Cortex of kidney (tissue), 1 donor: ENCODE measurements at places on chromosomes 4 and X.

- DNase-seq: no peak
These were observed 175.1 kb downstream of the AR start for GRCh38 chrX:67718926-67719325.

- DNase-seq: no peak
These were observed 160.1 kb downstream of the PTCHD1 start for GRCh38 chrX:23494741-23495140.

DNA sequence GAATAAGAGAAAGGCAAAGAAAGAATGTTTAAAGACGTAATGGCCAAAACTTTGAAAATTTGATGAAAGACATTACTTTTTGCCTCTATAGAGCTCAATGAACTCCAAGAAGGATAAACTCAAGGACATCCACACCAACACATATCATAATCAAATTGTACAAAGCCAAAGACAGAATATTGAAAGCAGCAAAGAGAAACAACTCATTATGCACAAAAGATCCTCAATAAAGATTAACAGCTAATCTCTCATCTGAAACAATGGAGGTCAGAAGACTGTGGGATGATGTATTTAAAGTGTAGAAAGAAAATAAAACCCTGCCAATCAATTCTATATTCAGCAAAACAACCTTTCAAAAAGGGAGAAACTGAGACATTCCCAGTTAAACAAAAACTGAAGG is 129.1 kb upstream of the TEX13D start:
- DNase-seq: no peak

GRCh38 chr4:94767446-94767845 is 9.7 kb downstream of the BMPR1B start:
- DNase-seq: no peak

GRCh38 chrX:49147282-49147681 is 15.3 kb upstream of the MAGIX start:
- DNase-seq: no peak

GRCh38 chr4:179698321-179698720 is 2256.1 kb upstream of the AGA start:
- no peak for DNase-seq

GRCh38 chr4:116531026-116531425 is 554.4 kb downstream of the TRAM1L1 start:
- DNase-seq: no peak

GRCh38 chr4:84914686-84915395 is 51.6 kb downstream of the WDFY3 start:
- DNase-seq: no peak

DNA sequence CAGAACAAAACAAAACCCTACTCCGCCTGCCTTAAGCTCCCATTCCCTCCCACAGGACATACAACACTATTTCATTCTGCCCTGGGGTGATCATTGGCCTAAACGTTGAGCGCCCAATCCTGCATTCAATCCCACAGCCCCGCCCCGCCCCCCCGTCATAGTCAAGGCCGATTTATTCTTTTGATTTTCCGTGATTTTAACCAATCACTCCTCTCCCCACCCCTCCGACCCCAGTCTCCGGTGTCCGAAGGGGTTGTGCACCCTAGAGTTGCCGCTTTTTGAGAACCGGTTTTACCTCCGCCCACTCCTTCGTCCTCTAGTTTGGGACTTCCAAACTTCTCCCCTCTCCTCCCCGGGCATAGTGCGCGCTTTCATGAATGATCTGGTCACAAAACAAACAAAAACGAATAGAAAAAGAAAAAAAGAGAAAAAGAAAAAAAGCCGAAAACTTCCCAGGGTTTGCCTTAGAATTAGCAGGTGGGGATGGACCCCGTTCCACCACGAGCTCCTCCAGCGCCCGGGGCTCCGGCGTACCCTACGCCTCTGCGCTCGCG is 446 bp upstream of the UBE2A start:
- DNase-seq: no peak

GRCh38 chrX:1330605-1331004 is 6.0 kb upstream of the IL3RA start:
- no peak for DNase-seq

DNA sequence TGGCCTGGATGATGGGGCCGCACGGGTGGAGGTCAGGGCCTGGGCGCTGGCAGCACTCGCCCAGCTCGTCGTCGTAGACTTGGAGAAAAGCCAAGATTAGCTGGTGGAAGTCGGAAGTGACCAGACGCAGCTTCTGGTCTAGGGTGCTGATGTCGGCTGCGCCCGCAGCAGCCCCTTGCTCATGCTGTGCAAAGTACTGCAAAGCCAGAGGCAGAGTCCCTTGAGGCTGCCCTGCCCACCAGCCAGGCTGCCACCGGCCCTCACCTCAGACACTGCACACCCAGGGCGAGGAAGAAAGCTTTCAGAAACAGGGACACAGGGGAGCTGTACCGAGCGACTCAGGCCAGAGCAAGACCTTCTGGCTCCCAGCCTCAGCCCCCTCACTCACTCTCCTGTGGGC is 9.7 kb upstream of the TREX2 start:
- no peak for DNase-seq

DNA sequence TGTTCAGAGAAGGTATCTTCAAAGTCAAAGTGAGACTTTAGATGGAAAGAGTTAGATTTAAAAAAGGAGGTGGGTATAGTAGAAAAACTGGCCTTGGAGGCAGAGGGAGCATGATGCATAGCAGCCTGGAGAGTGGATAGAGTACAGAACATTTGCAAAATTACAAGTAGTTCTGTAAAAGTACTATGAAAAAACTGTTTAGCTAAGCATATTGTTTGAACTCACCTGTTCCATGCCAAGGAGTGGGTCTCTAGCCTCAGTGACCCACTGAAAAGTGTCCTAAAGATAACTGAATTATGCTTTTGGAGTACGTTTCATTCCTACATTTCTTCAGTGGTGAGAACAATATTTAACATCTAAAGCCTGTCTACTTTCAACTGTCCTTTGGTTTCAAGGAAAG is 218.9 kb downstream of the NAP1L3 start:
- DNase-seq: no peak

DNA sequence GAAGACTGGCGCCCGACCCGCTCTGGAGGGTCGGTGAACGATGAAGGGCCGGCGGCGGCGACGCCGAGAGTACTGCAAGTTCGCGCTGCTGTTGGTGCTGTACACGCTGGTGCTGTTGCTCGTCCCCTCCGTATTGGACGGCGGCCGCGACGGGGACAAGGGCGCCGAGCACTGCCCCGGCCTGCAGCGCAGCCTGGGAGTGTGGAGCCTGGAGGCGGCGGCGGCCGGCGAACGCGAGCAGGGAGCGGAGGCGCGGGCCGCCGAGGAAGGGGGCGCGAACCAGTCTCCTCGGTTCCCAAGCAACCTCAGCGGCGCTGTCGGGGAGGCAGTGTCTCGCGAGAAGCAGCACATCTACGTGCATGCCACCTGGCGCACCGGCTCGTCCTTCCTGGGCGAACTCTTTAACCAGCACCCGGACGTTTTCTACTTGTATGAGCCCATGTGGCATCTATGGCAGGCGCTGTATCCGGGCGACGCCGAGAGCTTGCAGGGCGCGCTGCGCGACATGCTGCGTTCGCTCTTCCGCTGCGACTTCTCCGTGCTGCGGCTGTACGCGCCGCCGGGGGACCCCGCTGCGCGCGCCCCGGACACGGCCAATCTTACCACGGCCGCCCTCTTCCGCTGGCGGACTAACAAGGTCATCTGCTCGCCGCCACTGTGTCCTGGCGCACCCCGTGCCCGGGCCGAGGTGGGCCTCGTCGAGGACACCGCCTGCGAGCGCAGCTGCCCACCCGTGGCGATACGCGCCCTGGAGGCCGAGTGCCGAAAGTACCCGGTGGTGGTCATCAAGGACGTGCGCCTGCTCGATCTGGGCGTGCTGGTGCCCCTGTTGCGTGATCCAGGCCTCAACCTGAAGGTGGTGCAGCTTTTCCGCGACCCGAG is 568 bp downstream of the CHST7 start:
- DNase-seq: no peak

DNA sequence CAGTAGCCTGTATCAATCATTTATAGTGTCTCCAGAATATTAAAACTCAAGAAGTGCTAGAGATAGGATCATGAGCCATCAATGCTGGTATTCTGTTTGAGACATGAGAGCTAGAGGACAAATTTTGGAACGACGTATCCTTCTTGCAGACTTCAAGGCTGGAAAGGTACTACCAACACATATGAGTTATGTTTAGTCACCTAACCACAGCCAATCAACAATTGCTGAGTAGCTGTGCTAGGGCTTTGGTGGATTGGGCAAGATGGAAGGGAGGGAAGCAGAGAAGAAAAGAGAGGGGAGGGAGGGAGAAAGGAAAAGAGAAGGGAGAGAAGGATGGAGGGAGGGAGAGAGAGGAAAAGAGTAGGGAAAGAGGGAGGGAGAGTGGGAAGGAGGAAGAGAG is 21.6 kb upstream of the RAI2 start:
- no peak for DNase-seq

- DNase-seq: no peak
These were observed 33.7 kb downstream of the TKTL1 start for GRCh38 chrX:154329294-154329693.

- DNase-seq: no peak
These were observed 53.0 kb upstream of the SORCS2 start for GRCh38 chr4:7139167-7139982.

DNA sequence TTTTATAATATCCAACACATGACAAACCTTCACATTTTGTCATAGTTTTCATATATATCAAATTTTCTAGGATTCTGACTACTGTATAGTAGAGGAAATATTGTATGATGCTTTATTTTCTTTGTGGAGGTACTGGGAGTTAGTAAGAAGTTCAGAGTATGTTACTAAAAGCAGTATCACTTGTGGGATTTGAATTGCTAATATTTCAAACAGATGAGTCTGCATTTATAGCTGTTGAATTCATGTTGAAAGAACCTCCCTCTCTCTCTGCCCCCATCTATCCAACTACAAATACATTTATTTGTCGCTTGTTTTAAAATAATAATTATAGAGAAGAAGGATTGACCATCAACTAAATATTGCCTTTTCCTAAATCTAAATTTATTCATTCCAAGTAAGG is 29.8 kb upstream of the MAPK10 start:
- no peak for DNase-seq
